Left cardiac atrium (tissue), 4 donors: ENCODE measurements at places on chromosomes 3 and 15.

DNA sequence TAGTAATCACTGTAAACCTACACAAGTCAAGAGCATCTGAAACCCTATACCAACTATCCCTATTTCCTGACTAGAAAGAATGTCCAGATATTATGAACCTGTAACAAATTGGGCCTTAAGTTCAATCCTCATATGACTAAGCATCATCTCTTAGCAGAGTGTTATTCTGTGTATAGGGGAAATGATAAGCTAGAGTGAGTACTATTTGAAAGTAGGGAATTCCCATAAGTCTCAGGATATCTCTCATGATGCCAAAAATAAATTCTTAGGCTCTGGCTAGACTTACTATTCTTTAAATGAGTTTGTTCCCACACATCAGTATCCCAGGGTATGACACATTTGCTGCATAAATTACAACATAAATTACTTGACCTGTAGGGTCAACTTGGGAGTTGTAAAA lies 15.3 kb downstream of the MRPL47 start:
- DNase-seq = no peak

GRCh38 chr3:194084284-194084683 lies 51.7 kb upstream of the HES1 start:
- DNase-seq = no peak

DNA sequence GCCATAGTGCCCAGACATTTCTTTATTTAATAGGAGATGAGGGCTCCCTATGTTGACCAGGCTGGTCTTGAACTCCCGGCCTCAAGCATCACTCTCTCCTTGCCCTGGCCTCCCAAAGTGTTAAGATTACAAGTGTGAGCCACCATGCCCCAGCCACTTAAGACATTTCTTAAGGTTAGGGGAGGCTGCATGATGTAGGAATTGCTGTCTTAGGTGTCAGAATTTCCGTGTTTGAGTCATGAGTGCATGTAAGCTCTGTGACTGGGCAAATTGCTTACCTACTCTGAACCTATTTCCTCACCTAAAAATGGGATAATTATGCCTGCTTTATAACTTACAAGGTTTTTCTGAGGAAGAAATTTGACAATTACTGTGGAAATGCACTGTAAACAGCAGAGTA lies 34.2 kb upstream of the SIAH2 start:
- DNase-seq = no peak

GRCh38 chr3:87173071-87173470 lies 54.0 kb upstream of the CHMP2B start:
- no peak for DNase-seq

- DNase-seq = peak; percentile 34
These were observed 81.8 kb downstream of the WWTR1 start for GRCh38 chr3:149575961-149576564.

DNA sequence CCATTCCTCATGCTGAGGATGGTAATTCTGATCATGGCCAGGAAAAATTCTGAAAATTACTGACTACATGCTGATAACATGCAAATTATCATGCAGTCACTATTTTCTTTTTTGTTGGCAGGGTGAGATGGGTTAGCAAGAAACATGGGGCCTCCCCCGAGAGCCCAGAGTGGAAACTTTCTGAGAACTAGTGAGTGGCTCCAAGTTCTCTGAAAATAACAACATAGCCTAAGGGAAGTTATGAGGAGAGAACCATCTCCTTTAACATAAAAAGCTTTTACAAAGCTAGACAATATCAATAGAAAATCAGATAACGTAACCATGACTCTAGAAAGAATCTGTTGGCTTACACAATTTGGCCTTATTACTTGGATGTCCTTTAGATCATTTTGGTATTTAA lies 254.2 kb downstream of the PLOD2 start:
- DNase-seq = no peak

DNA sequence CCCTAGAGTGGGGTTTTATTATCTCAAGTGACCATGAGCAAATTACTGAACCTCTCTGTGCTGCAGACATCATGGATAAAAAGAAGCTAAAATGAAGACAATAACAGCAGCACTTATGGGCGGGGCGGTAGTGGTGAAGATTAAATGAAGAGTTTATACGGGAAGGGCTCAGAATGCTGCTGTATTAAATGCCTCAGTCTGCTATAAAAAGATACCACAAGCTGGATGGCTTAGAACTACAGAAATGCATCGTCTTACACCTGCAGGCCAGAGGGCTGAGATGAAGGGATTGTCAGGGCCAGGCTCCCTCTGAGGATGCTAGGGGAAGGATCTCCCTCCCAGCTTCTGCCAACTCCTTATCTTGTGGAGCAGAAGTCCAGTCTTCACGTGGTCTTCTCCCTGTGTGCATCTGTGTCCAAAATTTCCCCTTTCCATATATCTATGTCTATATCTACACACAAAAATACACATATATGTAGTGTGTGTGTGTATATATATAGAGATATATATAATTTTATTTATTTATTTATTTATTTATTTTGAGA lies 2.9 kb downstream of the ALG1L2 start:
- no peak for DNase-seq

DNA sequence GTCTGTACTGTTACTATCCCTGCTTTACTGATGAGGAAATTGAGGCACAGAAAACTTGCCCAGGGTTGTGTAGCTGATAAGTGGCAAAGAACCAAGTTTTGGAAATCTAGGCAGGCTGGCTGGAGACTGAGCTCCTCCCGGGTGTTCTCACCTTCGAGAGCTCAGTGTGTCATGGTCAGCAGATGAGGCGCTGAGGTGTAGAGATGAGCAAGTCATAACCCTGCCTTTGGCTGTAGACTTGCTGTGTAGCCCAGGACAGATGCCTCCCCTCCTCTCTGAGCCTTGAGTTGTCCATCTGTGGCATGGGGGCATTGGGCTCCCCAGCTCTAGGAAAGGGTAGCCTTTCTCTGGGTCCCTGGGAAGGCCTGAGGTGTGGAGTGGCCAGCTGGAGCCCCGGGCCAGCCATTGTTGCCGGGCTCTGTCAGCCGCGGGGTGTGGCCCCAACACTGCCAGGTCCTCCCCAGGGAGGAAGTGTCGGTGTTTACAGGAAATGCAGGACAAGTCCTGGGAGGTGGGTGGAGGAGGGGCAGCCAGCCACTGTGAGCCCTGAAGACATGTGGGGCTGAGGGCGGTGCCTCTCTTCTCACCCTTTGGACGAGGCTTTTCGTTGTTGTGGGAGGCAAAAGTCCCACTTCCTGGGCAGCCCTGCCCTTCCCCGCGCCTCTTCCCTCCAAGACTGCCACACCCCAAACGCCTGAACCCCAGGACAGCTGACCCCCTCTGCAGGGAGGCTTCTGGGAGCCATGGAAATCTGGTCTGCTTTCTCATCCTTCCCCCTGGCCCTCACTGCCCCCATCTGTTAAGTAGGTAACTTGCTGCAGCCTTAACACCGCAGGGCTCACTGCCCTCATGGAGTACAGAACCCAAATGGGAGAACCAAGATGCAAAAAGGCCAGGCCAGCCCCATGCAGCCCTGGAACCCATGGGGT lies 29.1 kb downstream of the FGD5 start:
- DNase-seq = peak; percentile 81

DNA sequence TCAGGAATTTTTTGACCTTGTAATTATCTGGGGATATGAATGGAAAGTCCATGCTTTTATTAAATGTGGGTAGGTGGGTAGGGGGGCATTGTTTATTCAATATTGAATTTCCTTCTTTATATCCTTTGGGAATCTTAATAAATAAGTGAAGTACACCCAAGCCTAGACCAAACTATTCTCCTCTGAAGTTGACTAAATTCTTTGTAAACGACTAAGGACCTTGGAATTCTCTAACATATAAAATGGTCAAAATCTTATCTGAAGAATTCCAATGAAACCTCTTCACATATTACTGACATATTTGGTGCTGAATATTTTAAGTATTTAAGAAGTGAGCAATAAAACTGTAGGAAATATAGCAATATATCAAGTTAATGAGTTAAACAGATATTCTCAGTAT lies 1432.1 kb upstream of the GBE1 start:
- no peak for DNase-seq
